ENCODE measurements at places on chromosomes 5 and 9.

DNA sequence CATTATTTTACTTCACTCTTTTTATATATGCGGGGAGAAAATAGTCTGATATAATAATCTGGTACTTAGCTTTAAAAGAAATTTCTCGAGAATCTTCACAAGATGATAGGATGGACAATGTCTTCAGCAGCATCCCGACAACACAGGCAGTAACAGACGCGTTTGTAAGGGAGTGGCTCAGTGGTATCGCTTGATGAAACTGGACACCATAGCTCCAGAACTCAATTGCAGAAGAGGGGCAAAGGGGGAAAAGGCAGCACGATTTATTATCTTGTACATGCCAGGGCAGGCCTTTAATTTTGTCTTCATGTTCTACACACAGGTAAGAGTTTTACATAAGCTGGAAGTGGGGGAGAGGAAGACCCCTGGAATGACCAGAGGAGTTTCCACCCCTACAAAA lies 15.7 kb downstream of the IL4 start:
- no peak for DNase-seq

DNA sequence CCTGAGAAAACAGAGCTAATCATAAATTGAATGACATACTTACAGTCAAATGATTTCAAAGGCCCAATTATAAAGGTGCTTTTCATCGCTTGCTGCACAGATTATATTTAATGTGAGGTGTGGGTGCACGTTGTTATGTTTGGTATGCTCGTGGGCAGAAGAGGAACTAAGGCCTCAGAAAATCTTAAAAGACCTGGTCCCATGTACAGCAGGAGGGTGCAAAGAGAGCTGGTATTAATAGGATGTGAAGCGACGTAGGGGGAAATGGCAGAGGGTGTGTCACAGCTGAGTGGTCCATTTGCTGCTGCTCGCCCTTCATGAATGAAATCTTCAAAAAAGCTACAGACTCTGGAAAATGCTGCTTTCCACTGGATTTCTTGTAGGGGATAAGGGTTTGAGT lies 40.5 kb upstream of the IFNK start:
- DNase-seq: no peak

- no peak for DNase-seq
Observed at GRCh38 chr9:80094176-80094771, 522.5 kb downstream of the TLE4 start.

DNA sequence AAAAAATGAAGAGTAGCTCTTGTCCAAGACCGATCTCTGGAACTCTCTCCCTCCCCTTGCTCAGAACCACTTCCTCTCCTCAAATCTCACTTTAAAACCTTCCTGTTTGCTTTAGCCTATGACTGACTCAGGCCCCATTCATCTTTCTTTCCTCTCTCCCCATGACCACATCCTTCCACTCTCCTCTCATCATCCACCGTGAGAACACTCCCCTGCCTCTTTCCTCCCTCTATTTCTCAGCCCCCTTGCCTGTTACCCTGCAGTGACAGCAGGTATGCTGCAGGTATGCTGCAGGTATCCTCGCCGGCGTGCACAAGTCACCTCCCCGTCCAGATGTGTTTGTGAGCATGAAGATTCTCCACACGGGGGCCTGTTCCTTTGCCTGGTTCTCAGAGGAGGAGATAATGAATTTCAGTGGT lies 505.3 kb downstream of the CCDC171 start:
- DNase-seq: no peak

GRCh38 chr5:131466171-131466766 lies 168.8 kb downstream of the RAPGEF6 start:
- DNase-seq: no peak

- DNase-seq: no peak
Observed at GRCh38 chr5:61918611-61919010, 387.4 kb upstream of the KIF2A start.

DNA sequence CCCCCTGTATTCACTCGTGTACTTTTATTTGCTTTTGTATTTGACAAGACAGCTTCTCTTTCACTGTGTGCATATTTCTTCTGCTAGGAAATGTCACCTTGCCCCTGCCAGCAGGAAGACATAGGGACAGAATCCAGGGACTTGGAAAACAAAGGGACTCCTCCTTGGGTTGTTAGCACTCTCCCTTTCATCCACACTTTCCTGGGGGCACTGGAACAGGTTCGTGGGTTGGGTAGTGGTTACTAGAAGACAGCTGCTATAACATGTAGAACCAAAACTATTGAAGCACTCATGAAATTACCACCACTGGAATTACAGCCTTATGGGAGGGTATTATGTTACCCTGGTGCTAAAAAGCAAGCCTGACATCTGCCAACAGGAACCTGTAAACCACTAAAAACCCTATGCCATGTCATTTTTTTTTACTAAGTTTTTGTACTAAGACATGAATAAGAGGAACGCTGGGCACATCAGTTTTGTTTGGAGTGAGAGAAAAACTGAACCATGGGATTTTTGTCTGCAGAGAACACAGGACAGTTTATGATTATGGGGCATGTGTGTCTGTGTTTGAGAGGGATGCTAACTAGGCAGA lies 4.7 kb upstream of the CCL28 start:
- DNase-seq: no peak

- DNase-seq: no peak
Observed at GRCh38 chr5:162052676-162053075, 14.9 kb upstream of the GABRG2 start.

DNA sequence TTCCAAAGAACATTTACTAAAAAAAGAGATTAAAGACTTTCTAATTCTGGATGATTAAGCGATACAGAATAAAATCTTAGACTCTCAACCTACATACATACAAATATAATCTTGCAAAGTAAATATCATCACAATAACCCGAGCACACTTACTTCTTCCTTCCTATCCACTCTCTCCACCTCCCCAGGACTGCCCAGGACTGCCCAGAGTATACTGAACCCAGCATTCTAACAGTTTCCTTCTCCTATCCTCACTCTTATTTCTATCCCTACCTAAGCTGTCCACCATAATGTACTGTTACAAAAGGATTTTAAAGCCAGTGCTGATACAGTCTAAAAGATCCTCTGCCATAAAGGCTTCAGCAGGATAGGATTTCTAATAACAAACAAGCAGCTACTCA lies 413.3 kb upstream of the POU5F2 start:
- DNase-seq: no peak

DNA sequence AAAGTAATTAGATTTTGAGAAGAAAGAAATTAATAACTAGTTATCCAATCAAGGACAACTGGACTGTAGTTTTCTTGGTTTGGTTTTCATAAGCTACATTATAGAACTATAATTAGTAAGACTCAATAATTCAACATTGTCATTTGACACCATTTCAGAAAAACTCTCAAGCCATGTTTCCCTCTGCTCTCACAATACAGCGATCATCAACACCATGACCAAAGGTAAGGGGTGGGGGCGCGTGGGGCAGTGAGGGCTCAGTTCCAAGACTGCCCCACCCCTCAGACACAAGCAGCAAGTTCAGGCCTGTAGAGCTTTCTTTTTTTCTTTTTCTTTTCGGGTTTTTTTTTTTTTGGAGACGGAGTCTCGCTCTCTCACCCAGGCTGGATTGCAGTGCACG lies 6.4 kb downstream of the CMBL start:
- no peak for DNase-seq

DNA sequence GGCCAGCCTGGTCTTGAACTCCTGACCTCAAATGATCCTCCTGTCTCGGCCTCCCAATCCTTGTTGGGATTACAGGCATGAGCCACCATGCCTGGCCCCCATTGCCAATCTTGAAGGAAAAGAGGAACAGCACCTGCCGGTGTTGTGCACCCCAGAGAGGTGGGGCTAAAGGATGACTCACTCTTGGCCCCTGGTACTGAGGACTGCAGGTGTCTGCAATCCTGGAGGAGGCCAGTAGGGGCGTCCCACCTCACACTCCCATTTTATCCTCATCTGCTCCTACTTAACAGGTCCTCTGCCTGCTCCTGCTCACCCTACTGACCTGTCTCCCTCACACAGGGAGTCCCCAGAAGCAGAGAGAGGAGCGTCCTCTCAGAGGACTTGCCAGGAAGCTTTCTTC lies 390.4 kb downstream of the ARHGEF28 start:
- DNase-seq: no peak

DNA sequence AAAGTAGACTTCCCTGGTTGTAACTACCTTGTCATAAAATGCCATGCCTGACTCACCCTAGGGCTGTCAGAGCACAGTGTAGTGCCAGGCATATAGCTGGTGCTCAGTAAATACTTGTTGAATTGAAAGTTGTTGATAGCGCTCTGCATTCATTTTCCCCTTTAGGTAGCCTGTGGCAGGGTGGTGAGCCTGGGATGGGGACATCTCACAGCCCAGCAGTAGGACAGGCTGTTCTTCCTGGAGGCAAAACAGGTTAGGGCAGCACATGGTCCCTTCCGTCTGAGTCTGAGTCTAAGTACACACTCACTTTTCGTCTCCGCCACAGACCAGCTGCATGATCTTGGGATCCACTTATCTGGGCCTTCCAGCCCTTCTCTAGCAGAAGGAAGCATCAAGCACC lies 401.9 kb downstream of the ZSWIM6 start:
- no peak for DNase-seq

DNA sequence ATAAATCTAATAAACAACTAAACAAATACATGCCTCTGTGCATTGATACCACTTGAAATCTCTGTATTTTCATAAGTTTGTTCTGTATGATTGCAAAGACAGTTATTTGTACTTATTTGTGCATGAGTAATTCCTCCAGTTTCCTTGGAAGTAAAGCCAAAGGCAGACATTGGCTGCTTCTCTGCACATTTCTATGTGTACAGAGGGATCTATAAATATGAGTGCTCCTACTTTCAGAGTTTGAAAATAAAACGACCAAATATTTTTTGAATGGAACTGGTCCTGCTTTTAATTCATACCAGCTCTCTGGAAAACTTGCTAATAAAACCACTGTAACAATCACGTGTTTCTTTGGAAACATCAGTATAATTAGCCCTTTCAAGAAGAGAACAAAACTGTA lies 306.5 kb downstream of the MAN2A1 start:
- DNase-seq: no peak

- no peak for DNase-seq
Observed at GRCh38 chr9:21982391-21982790, 11.8 kb downstream of the CDKN2A start.

- DNase-seq: no peak
Observed at GRCh38 chr9:122318284-122318683, 52.5 kb upstream of the PTGS1 start.

GRCh38 chr9:79670269-79670961 lies 98.7 kb downstream of the TLE4 start:
- no peak for DNase-seq

DNA sequence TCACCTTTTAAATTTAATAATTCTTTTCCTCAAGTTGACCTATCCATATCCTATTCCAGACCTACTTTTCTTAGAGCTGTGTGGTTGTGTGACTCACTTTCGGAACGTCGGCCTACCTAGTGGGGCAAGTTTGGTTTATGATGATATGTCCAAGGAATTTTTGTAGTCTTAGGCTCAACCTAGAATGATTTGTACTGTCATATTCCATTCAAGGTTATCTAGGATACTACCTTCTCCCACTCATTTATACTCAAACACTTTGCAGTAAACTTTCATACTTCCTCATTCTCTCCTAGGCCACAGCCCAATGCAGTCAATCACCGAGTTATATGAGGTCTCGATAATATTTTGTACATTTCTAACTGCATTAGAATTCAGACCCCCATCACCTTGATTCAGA lies 61.9 kb downstream of the PIK3R1 start:
- DNase-seq: no peak

DNA sequence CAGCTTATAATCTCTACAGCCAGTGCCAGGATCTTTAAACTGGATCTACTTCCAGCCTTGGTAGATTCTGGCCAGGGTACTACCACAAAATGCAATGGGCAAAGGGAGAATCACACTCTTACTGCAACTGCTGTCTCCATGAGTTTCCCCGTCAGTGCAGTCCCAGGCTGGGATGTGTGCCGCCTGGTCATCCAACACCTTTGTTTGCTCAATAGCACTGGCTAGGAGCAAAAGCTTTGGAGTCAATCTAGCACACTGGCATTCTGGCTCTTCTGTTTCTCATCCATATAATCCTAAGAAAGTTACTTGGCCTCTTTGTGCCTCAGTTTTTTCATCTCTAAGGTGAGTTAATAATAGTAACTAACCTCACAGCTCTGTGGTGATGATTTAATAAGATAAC lies 96.9 kb downstream of the FBN2 start:
- no peak for DNase-seq

- no peak for DNase-seq
Observed at GRCh38 chr5:147156012-147156411, 78.8 kb upstream of the STK32A start.

DNA sequence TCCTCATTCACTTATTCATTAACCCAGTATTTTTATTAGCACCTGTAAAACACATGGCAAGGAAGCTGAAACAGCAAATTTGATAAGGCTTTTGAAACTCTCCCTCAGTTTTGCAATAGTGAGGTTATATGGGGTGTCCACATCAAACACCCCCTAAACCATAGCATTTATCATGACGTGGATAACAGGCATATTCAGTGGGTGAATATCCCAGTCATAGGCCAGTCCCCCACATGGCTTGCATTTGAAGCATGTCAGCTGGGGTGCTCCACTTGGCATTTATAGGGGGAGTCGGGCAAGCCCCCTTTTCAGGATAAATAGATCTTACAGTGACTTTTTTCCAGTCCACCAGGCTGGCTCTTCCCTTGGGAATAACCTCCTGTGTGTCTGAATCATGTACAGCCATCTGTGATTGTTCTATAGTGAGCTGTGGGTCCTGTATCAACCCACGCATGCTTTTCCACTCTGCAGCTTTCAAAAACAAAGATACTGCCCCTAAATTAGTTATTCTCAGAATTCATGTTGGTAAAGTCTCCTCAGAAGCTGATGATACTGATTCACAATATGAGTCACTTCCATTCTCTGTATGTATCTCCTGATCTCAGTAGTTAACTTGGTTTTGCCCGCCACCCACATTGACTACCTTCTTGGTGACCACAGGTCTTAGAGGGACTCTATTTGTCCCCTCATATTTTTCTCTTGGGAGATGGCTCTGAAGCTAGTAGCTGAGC lies 84.4 kb upstream of the SPIN1 start:
- no peak for DNase-seq

DNA sequence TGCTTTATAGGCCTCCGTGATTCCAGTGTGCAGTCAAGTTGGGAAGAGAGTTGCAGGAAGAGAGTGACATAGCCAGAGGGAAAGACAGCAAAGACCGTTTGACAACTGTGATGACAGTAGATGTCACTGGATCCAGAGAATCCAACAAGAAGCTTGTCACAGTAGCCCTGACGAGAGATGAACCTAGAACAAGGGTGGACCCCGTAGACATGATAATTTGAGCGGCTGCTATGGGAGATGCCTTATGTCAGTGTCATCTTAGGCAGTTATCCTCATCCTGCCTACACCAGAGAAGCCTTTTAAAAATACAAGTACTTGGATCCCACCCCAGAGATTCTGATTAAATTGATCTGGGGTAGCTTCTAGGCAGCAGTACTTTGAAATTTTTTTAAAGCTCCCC lies 125.4 kb downstream of the AOPEP start:
- DNase-seq: no peak

GRCh38 chr5:169904059-169904458 lies 76.2 kb downstream of the INSYN2B start:
- DNase-seq: no peak

DNA sequence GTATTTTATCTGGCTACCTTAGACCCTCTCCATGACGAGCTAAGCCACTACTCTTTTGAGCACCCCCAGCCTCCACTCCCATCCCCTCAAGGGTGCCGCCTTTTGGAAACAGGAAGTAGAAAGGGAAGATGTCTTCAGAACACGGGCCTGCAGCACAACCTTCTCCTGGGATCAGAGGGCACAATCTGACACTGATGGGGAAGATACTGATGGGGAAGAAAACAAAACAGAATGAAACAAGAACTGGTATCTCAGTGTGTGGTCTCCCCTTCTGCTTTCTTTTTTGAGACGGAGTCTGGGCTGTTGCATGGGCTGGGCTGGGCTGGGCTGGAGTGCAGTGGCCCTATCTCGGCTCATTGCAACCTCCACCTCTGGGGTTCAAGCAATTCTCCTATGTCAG lies 539.7 kb upstream of the DAP start:
- no peak for DNase-seq
